ENCODE measurements at places on chromosomes 12 and 14.

DNA sequence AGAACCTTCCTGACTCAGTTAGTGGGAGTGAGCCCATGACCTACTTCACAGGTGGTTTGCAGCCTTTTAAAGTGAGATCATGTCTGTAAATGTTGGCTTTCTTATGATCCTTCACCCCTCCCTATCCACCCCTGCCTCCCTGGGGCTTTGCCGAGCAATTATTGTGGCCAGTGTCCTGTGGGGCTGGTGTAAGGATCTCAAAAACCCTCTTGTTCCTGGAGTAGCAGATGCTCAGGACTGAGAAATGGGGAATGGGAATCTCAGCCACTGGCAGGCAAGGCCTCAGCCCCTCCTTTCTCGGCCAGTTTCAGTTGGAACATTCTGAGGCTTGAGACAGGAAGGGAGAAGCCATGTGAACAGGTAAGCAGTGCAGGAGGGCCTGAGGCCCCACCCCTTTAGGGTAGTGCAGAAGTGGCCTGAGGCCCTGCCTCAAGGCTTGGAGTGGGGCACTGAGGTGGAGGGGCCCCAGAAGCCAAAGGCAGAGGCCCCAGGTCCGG, 53.8 kb downstream of the PLEKHG3 start:
- no peak for DNase-seq

- DNase-seq, result no peak
Measured at GRCh38 chr14:90645842-90646443, 170.3 kb downstream of the TTC7B start.

GRCh38 chr14:50000380-50001150, 107.7 kb downstream of the ARF6 start:
- peak; percentile 77 for DNase-seq

DNA sequence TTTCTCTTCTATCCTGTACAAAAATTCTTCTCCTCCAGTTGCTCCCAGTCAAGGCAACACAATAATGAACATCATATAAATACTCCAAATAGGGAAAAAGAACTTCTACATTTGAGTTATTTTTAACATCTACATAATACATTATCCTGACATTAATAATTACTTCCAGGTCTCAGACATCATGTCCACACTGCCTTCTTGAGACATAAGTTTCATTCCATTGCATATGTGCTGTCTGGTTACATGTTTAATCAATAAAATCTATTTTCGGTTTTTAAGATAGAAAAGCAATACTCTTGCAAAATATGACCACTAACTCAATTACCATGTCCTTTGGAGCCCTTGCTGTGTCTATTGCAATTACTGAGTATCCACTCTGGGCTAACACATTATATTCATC, 881.9 kb downstream of the GALC start:
- DNase-seq, result no peak

DNA sequence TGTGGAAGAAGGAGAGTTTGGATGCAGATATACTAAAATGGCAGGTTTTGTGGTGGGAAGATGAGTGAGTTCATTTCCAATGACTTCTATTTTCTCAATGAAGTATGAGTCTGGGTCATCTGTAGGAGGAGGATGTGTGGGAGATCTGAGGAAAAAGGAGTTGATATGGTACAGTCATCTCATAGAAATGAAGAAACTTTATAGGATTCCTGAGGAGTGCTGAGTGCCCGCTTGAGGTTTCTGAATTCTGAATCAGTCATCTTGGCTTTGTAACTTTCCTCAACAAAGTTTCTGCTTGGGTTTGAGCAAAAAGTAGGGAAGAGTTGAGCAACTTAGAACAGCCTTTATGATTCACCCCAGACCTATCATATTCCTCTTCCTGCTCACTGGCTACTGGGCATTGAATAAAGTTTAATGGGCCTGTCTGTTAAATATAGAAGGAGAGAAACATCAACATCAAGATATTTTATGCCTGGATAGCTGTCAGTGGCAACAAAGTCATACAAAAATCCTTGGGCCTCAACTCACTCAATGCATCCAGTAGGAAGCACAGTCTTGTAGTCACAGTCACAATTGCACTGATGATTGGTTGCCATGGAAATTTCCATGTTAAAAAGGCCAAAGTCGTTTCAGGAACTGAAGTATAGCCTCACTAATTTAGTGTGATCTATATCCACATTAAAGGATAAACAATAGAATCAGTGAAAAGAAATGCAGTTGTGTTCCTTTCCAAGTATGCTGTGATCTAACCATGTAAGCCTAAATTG, 284.7 kb downstream of the DUSP6 start:
- DNase-seq, result no peak

- no peak for DNase-seq
Measured at GRCh38 chr14:100381395-100382105, 58.4 kb downstream of the SLC25A47 start.

DNA sequence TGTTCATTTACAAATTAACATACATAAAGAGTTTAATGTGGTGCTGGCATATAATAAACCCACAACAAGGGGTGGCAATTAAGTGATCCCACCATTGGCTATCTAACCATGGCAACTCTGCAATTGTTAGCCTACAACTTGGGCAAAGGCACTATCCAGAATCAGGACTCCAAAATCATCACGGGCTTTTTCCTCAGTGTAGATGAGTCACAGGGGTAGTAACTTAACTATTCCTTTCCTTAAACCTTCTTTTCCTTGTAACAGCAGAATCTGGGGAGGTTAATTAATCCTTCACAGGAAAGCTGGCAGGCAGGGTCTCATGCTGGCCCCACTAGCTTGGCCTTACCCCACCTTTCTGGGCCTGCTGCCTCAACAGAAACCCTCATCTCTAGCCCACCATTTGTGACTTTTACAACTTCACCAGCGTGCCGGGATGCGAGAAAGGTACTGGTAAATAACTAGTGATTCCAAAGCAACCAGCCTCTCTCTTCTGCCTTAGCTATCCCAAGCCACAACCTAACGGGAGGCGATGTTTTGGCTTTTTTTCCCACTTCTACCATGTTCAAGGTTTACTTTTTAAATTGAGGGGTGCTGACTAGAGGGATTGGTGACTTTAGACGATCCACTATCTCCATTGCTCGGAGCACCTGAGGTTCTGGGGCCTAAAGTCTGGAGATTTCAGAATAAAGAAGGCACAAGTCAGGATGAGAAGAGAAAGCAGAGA, 744 bp downstream of the ATP5MC2 start:
- DNase-seq, result no peak

Measured in stimulated activated CD4-positive, alpha-beta T cell treated with anti-CD3 and anti-CD28 coated beads, Interleukin-15, amount 100 ng/mL, for 48 hours (primary cell).